ENCODE measurements at places on chromosomes 2 and 18. TPM values are rescaled to one million over a fixed set of nuclear protein-coding genes. Genes with fewer than 3 reads are reported as not detected.

Gene TMEM247
- 2.6 TPM for total RNA-seq

Gene GNLY
- total RNA-seq: 0.68 TPM

DNA sequence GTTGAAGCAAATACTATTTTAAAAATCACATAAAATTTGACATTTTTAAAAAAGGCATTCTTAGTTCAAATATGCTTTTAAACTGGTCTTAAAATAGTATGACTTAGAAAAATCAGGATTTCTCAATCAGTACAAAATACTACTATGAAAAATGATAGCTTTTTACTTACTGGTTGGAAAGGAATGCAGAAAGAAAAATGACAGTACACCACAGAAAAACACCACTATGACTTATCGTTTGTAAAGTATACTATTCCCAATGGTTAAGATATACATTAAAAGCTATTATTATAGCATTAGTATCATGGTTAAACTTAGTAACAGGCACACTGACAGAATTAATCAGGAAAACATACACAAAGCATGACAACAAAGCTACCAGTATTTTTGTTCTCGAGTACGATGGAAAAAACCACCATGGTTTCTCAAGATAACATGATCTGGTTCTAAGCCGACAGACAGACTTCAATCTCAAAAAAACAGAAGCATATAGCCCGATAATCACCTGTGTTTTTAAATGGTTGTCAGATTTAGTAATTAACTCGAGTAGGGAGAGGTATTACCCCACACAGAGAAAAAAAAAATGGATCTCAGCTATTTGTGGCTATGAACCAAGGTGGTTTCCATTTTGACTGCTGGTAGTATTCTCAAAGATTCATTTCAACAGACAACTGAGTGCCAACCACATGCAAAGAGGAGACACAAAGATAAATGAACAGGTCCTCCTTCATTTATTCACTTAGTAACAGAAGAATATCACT is 39.1 kb downstream of the CUL3 start:
- H3K27ac ChIP-seq: no peak overlapping the region
- H3K36me3 ChIP-seq: no peaks in the 10 kb centered on the region
- no peaks in the 10 kb centered on the region for H3K27me3 ChIP-seq
- no peak for DNase-seq
- H3K4me3 ChIP-seq: no peak overlapping the region

DNA sequence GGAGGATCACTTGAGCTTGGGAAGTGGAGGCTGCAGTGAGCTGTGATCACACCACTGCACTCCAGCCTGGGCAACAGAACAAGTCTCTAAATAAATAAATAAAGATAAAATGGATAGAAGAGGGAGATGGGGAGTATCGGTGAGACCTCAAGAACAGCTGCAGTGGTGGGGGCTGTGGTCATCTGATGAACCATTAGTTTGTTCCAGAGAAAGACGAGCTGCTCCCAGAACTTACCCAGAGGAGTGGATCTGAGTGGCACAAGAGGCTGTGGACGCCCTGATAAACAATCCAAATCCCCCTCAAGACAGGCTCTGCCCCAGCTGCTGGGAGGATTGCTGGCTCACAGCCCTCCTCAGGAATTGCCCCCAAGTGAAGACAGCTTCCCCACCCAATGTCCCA is 26.7 kb downstream of the TMEM127 start:
- no peaks in the 10 kb centered on the region for H3K4me1 ChIP-seq
- no peak overlapping the region for H3K4me3 ChIP-seq
- DNase-seq: no peak
- no peaks in the 10 kb centered on the region for H3K36me3 ChIP-seq
- H3K27me3 ChIP-seq: no peaks in the 10 kb centered on the region

DNA sequence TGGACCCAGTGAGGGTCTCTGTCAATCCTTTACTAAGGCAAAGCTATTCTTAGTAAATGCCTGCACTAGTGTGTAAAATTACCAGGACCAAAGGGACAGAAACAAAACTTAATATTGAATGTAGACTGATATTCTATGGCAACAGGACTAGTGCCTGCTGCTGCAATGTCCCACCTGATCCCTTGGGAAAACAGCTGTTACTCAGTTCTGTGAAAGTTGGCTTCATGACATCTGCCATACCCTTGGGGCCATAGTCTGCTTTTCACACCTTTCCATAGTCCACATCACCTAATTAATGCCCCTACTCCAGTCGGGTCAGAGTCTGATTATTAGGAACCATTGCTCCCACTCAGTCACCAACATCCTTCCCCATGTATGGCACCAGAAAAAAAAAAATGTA is 14.5 kb downstream of the DNAJC27 start:
- no peak for DNase-seq
- H3K27me3 ChIP-seq: no peaks in the 10 kb centered on the region
- H3K36me3 ChIP-seq: no peaks in the 10 kb centered on the region

Measured in prostate gland (tissue), 2 donors.